ENCODE measurements at places on chromosomes 16 and 17. TPM values are rescaled to one million over a fixed set of nuclear protein-coding genes. Genes with fewer than 3 reads are reported as not detected.

- DNase-seq: no peak
Measured at GRCh38 chr17:47813512-47814031, 8.0 kb downstream of the OSBPL7 start.

GRCh38 chr17:70945386-70945785 lies 776.1 kb downstream of the KCNJ2 start:
- no peak for DNase-seq

GRCh38 chr17:68886401-68886800 lies 68.8 kb downstream of the ABCA8 start:
- DNase-seq: no peak

DNA sequence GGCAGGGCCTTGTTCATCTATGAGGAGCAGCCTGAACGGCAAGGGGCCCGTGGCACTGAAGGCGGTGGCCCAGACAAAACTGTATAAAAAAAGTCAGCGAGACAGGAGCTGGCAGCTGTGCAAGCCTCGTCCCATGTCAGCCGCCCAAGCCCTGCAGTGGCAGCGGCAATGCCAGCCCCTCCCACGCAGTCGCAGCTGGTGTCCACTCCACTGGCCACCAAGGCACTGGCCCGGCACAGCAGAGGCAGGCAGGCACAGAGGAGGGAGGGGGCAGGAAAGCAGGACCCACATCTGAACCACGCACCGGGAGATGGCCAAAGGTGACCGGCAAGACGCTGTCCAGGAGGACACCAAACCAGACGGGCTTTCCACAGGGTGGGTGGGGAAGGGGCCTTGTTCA lies 15.9 kb upstream of the C16orf95 start:
- DNase-seq: no peak

DNA sequence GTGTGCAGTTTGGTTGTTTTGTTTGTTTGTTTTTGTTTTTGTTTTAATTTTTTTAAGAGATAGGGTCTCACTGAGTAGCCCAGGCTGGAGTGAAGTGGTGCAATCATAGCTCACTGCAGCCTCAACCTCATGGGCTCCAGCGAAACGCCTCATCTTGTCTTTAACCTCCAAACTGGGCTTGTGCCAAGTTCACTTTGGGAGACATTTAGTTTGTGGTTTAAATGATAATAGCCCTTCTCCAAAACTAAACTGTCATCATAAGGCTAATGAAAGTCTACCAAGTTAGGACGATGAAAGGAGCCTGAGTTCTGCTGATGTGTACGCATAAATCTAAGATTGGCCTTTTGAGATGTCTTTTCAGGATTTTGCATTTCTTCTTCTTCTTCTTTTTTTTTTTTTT lies 6.5 kb upstream of the CARD14 start:
- no peak for DNase-seq

STH gene
- not detected for total RNA-seq

- DNase-seq: no peak
Measured at GRCh38 chr17:38707678-38708351, 2.7 kb downstream of the MLLT6 start.

DNA sequence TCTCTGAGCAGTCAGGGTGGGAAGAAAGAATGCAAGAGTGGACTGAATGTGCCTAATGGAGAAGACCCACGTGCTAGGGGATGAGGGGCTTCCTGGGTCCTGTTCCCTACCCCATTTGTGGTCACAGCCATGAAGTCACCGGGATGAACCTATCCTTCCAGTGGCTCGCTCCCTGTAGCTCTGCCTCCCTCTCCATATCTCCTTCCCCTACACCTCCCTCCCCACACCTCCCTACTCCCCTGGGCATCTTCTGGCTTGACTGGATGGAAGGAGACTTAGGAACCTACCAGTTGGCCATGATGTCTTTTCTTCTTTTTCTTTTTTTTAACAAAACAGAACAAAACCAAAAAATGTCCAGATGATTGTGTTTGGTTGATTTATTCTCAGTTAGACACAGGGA lies 14.1 kb downstream of the IGFBP4 start:
- no peak for DNase-seq

DNA sequence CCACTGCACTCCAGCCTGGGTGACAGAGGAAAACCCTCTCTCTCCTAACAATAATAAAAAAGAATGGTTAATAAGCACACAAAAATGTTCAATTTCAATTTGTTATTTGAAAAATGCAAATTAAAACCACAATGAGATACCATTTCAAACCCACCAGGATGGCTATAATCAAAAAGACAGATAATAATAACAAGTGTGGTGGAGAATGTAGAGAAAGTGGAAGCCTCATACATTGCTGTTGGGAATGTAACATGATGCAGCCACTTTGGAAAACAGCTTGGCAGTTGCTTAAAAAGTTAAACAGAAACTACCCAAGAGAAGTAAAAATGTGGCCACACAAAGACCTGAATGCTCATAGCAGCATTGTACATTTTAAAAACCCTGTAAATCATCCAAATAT lies 51.8 kb upstream of the MAP3K14 start:
- DNase-seq: no peak

GRCh38 chr16:67718668-67719047 lies 458 bp downstream of the GFOD2 start:
- no peak for DNase-seq
